Brain microvascular endothelial cell (primary cell): ENCODE measurements at places on chromosomes 1 and 21.

DNA sequence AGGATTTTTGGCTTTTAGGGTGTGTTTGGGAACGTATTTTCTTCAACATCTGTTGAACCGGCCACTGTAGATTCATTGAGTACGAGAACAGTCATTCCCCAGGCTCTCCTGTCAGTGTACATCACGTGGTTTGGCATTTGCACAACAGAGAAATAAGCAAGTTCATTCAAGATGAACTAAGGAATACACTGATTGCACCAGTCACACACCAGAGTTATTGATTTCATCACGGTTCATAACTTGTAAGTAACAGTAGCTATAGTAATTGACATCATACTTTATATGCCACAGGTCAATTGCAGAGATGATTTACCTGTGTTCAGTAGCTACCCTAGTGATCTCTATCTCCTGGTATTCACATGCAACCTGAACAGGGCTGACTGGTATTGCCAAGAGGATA is 90.7 kb upstream of the ETS2 start:
- no peak for DNase-seq

- DNase-seq = no peak
These were observed 23.9 kb downstream of the ZNF362 start for GRCh38 chr1:33280091-33280661.

- no peak for DNase-seq
These were observed 113.8 kb downstream of the UBR4 start for GRCh38 chr1:19096036-19096833.

- no peak for DNase-seq
These were observed 152.7 kb downstream of the CASZ1 start for GRCh38 chr1:10643607-10644306.

GRCh38 chr21:33127868-33128242 is 57.9 kb downstream of the OLIG1 start:
- DNase-seq = no peak

DNA sequence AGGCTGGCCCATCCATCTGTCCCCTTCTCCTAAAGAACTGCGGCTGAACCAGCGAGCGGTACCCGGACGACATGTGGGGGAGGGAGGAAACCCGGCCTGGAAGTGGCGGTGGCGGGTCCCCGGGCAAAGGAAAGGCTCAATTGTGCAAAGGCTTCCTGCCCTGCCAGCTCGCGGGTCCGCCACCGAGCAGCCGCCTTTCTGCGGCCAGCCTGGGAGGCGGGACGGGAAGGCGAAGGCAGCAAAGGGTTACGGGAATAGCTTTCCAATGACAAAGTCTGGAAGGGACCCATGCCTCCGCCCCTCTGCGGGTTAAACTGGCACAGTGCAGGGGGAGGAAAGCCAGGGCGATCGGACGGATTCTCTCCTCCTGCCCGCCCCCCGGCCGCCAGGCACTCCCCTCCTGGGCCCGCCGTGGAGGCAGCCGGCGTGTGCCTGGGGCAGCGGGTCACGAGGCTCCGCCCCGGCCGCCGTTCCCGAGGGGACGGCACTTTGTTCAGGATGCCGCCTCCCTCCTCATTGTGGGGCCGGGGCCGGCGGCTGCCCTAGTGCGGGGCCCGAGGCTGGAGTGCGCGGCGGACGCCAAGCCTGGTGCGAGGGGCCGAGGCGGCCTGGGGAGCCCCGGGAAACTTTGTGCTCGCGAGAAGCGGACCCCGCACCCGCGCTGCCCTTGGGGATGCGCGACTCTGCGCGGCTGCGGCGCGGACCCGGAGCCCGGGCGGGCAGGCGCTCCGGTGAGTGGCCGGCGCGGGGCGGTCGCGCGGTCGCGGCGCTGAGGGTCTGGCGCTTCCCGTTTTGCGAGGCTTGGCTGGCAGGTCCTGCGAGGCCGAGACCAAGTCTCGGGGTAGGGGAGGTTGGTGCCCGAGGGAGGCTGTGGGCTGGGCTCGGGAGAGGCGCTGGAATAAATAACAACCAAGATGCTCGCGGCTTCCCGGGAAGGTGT is at the start of gene NAV1:
Gene NAV1 (plus strand): TSS at position 516 of the 940 bp plus-strand sequence. CDS start 83,758 bp downstream, outside the sequence.
- DNase-seq = no peak

GRCh38 chr1:203349166-203349565 is 1.8 kb downstream of the FMOD start:
- no peak for DNase-seq

- DNase-seq = no peak
These were observed at the start of gene SERINC2 for GRCh38 chr1:31412732-31413404. Gene SERINC2, plus strand, starts transcription at chr1:31413213. Its CDS starts 53 bp downstream, at chr1:31413266.

- no peak for DNase-seq
These were observed 15.7 kb downstream of the VCAM1 start for GRCh38 chr1:100735244-100735643.

DNA sequence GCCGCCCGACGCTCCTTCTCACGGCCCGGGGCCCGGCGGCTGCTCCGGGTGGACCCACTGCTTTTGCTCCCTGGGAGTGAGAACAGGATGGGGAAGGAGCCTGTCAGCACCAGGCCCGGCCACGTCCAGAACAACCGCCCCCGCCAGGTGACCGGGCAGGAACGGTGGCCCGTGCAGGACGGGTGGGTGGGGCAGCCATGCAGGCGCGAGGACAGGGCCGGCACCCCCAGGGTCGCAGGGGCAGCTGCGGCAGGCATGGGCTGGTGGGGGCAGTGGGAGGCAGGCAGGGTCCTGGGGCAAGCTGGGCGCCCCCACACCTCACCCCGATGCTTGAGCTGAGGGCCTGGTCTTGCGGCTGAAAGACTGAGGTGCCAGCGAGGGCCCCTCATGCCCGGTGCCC is 5.4 kb downstream of the TAS1R3 start:
- no peak for DNase-seq

GRCh38 chr1:22257290-22258275 is 114.7 kb upstream of the WNT4 start:
- DNase-seq = no peak

- DNase-seq = no peak
These were observed 38.4 kb downstream of the STPG1 start for GRCh38 chr1:24374891-24375786.

DNA sequence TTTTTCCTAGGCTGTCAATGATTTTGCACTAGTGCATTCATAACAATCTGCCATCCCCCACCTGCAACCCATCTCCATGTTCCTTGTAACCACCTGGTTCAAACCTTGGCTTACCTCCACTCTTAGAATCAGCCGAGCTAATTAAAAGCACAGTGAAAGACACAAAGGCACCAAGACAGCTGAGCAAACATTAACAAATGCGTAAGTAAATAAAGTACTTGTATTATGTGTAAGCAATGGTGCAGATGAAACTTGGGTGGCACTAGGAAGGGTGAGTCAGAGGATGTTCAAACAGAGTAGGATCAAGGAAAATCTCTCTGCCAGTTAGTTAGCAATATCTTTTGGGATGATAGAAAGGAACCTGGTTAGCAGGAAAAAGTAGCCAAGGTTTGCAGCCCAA is 5.1 kb upstream of the FOXJ3 start:
- no peak for DNase-seq

DNA sequence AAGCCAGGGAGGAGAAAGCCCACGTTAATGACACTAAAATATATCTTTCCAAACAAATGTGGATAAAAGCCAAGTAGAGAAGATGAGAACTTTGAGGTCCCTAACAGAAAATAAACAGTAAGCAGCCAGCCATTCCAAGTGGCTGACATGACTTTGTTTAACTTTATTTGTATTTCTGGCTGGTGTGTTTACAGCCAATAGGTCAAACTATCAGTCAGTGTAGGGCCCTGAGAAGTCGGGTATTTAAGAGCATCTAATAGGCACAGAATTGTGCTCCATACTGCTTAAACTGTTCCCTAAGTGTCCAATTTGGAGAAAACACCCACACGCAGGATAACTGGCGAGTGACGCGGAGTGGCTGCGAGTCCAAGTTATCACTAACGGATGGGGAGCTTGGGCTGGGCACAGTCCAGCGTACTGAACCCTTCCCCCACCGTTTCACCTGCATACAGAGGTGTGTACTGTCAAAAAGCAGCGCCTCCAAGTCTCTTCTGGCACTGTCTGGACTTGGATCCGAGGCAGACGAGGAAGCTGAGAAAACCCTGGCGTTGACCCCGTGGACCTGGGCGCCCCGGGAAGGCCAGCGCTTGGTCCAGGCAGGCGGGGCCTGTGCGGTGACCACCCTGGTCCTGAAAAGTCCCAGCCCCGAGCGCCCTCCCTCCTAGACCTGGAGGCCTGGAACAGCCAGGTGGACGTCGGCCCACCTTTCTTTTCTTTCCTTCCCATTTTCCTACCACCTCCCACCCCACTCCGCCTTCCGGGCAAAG is 662 bp upstream of the LGALS8 start:
- no peak for DNase-seq

DNA sequence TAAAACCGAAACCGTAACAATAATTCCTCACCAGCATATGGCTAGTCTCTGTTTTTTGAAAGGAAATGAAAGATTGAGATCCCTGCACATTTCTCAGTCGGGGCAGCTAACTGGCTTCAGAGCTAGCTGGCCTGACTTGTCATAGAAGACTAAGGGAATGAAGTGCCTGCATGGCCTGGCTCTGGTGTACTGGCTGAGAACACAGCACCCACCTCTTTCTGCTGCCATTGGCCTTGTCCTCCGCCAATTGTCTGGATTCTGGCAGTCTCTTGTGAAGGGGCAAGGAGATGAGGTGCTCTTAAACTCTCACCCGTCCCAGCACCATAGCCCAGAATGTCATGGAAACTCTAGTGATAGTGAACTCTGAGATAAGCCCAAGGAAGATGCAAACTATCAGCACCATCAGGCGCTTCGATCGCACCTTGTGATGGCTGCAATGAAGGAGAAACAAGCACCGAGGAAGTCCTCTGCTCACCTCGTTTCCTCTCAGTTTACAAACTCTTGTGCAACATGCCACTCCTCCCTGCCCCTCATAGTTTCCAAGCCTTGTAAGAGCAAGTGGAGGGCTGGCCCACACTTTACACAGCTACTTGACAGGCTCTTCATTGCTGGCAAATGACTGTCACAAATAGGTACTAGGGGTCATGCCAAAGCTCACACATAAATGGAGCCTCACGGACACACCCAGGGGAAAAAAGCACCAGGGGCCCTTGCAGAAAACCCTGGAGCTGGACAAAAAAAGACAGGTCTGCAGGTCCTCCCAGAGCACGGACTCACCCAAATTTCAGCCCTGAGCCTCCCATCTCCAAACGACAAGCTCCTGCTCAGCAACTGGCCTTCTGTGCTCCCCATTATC is 16.4 kb downstream of the INPP5B start:
- DNase-seq = no peak

- DNase-seq = peak; percentile 82
These were observed 38.2 kb downstream of the PRKCZ start for GRCh38 chr1:2088458-2088857.

DNA sequence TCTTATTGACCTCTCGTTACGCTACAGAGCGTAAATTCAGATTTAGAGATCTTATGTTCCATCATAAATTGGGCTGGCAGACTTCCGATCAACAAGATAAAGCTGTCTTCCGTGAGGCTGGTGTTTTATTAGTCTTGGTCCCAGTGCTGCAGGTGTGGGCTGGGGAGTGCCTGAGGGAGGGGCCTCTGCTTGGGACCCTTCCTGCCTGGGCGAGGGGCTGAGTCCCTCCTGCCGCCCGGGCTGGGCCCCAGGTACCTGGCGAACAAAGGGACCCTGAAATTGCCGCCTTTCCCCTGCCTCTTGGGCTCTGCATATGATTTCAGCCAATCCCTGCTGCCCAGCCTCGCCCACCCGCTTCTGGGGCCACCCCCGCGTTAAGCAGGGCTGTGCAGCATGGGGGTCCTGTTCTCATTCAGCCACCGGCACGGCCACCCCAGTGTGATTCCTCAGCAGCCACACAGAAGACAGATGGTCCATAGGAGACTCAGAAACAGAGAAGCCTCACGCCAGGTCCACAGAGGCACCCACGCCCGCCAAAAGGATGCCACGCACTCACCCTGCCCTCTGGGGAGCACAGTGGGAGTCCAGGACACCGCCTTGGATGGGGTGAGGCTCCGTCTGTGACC is 6.1 kb upstream of the SAMD11 start:
- DNase-seq = no peak

GRCh38 chr1:203408486-203409481 is 57.9 kb upstream of the FMOD start:
- DNase-seq = peak; percentile 48

GRCh38 chr1:9529190-9529589 is 10.1 kb upstream of the SLC25A33 start:
- DNase-seq = peak; percentile 29

DNA sequence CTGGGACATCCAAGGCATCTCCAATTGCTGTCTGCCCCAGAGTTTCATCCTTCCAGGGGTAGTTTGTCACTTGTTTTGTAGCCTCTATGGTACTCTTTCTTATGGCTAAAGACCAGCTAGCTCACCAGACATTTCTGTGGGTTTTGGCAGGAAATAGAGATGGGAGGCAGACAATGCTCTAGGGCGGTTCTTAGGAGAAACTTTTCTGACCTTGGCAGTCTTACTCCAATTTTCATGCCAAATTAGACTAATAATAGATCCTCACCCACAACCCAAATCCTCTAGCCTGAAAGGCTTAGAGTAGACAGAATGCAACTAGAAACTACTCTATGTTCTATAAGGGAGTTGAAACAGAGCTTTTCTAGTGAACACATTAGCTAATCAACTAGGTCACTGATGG is 69.8 kb downstream of the LRIG2 start:
- DNase-seq = peak; percentile 24

GRCh38 chr1:40438391-40439015 is 11.8 kb upstream of the ZFP69B start:
- DNase-seq = peak; percentile 29

GRCh38 chr1:119799599-119800177 is 11.6 kb downstream of the REG4 start:
- DNase-seq = no peak

- no peak for DNase-seq
These were observed 51.5 kb downstream of the MACO1 start for GRCh38 chr1:25482211-25482610.

- peak; percentile 80 for DNase-seq
These were observed 4.2 kb upstream of the DYRK3 start for GRCh38 chr1:206631085-206631509.
